Kidney glomerular epithelial cell (primary cell): ENCODE measurements at places on chromosomes 6 and 20.

DNA sequence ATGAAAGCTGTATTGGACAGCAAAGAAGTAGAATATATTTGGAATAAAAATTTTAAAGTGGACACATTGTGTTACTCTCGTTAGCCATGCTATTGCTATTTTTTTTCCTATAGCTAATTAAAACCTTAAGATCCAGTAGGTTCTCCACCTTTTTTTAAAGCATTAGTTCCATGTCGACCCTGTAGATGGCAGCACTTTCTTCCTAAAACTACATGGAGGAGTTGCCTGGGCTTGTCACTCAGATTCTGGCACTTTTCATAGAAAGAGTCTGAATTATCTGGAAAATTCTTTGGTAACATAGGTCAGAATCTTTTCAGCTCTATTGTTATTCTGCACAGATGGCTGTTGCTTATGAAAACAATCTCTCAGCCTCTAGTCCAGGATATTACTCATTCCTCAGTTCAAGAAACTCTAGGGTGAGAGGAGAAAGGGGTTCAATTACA lies 42.0 kb upstream of the ESR1 start:
- peak; percentile 80 for DNase-seq

DNA sequence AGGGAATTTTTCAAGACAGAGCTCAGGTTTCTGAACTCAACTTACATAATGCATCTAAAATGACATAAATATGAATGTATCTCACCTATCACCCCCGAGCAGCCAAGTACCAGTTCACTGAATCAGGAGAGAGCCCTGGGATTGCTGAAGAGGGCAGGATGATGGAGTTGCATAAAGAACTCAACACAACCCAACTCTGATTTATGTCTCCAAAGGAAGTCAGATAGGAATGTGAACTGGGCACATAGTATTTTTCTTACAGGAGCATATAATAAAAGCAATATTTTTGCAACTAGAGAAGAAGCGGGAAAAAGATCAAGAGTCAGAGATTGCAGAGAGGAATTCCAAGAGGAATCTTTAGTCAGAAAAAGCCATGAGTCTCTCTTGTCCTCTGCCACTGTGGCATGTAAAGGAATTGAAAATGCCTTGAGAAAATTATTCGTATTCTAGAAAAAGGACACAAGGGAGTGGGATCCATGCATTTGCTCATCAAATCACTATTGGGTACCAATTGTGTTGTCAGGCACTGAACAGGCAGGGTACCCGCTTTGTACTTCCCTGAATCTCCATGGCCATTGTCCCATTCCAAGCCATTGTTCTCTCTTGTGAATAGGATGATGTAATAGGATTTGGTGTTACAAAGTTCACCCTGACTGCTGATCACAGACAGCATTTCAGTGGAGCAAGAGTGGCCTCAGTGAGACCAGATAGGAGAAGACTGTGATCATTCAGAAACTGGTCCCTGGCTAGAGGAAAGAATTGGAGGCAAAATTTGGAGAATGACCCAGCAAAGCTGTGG lies 16.3 kb downstream of the RIN2 start:
- no peak for DNase-seq

- DNase-seq, result peak; percentile 70
Observed at GRCh38 chr6:37882724-37883413, 63.3 kb downstream of the ZFAND3 start.

GRCh38 chr6:130779658-130780033 lies 47.6 kb upstream of the SMLR1 start:
- no peak for DNase-seq

DNA sequence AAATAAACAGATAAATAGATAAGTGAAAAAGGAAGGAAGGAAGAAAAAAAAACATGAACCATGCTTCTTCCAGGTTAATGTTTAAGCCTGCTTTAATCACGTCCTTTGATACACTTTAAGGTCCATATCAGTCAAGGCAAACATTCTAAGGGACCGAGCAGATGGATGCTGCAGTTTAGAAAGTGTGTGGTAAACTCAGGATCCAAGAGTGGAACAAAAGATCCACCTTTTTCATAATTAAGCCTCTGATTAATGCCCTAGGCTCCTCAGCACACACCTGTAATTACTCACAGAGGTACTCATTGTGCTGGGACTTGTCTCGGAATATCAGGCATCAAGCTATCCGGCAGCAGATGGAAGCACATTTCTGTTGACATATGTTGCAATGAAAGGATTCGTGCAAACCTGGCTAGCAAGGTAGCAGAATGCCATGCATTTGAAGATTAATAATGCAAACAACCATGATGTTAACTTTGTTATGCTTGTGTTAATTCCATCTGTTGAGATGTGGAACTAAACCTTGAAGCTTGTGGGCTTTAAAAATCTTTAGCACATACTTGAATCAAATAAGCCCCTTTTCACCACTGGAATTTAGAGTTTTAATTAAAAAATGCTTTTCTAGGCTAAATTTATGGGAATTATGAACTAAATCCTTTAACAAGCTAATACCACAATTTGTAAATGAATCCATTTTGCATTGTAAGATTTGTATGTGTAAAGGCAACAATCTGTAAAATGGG lies 163.7 kb downstream of the RALGAPA2 start:
- DNase-seq, result no peak

DNA sequence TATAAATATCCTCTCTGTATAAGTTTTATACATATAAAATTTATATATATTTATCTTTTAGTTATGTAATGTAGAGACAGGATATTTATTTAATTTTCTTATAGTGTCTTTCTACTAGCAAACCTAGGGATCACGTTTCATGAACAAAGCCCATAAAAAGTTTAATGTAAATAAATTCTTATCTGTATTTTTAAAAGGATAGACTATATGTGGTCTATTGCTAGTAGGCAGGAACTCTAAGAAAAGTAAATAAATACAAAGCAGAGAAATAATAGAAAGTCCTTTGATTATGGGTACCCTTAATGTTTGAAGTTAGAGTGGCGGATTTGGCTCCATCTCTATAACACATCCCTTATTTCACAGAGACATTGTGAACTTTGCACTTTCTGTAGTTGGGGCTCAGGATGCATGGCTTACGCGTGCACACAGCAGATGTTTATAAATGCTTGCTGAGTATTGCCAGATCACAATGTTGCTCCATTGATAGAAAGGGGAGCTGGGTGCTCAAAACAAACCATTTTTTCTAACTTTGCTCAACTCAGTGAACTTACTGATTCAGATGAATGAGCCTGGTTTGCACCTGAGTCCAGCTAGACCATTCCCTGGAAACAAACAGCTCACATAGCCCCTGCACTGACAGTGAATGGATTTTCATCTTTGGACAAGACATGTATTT lies 179.1 kb downstream of the SYNE1 start:
- DNase-seq, result no peak

DNA sequence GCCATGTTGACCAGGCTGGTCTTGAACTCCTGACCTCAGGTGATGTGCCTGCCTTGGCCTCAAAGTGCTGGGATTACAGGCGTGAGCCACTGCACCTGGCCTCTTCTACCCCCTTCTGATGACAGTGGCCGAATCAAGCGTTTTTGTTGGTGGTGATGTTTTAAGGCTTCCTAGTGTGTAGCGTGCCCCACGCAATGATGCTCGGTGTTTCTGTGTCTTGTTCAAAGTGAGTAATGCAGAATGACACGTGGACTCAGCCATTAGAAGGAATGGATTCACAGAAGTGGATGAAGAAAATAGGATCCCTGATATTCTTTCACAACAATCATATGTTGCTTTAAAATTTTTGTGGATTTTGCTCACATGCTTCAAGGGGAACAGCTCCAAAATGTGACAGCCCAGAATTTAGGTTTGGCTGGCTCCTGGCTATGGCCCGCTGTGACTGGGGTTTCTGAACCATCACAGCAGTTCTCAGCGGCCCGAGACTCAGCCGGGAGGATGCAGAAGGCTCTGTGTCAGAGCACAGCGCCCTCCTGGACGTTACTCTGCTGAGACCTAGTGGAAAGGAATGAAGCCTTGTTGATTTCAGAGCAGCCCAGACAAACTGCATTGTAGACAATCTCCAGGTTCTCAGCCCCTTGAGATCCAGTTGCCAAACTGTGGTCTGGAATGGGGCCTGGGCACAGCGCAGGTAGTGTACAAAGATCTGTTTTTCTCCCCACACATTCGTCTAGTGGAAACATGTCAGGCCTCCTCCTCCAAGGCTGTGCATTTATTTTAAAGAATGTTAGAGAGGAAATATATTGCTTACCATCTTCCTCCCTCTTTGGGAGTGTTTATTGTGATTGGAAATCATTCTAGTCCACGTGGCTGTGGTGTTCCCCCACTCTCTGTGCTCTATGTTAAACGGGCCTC lies 57.6 kb upstream of the TIAM2 start:
- DNase-seq, result peak; percentile 85

DNA sequence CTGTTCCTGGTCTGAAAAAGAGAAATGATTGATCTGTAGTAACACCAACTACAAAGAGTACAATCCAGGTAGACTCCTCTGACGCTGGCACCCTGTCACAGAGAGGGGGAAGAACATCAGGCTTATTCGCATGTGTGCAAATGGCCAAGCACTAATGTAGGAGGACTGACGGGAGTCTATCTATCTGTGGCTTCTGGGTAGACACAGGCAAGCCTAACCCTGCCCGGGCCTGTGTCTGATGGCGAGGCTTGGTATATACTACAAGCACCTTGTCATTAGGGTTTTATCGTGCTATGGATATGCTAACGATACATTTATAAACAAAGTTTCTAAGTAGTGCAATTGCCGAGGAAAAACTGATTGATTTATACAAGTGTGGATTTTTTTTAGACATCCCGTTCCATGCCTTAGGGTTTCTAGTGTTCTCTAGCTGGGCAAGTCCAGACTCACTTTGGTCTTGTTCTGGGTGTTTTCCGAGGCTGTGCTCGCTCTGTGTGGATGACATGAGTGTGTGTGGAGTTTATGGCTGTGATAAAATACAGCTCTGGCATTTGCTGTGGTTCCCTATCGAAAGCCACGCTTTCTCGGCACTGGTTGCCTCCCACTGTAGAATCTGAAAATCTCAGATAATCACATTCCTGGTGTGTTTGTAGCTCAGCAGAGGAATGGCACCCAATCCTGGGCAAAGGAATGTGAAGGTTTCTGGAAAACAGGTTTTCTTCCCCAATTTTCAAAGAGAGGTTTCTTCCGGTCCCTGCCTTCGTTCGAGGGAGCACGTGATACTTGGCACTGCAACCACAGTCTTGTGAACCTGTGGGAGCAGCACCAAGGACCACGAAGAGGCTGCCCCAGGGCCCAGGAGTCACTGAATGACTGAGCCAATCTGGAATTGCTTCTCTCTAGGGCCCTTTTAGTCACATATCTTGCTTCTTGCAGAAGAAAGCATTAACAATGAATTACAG lies 67.5 kb upstream of the EDN1 start:
- no peak for DNase-seq

GRCh38 chr20:2872459-2873009 lies 747 bp upstream of the PTPRA start:
- no peak for DNase-seq

DNA sequence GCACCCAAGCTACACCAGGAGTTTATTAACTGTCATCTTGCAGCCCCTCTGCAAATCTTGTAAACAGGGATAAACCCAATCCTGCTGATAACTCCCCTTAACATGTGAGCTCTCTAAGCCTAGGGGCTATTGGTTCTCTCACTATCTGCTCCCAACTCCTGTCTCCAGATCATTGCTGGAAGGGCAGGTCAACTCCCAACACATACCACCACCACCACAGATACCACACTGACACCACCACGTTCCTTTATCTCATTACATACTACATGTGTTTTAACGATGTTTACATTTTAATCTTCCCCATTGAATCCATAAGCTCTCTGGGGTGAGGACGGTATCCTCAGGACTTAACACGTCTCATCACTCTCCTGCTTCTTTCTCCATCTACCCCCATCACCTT lies 51.8 kb downstream of the SIM1 start:
- DNase-seq, result no peak
